ENCODE measurements at places on chromosomes 16 and 17. TPM values are rescaled to one million over a fixed set of nuclear protein-coding genes. Genes with fewer than 3 reads are reported as not detected.

GGA2 gene
- 68.3 TPM for total RNA-seq

TMUB2 gene
- 25.1 TPM for total RNA-seq

HS3ST4 gene
- total RNA-seq = not detected

CDYL2 gene
- 0.10 TPM for total RNA-seq

FOXN1 gene
- total RNA-seq = not detected

CLUH gene
- total RNA-seq = 175 TPM

IL17C gene
- not detected for total RNA-seq

ANKRD11 gene
- 266 TPM for total RNA-seq

CORO1A gene
- 7.0 TPM for total RNA-seq

C16orf92 gene
- not detected for total RNA-seq

SSTR5 gene
- 7.2 TPM for total RNA-seq

TEKT3 gene
- total RNA-seq = 0.64 TPM

CALB2 gene
- total RNA-seq = 5.5 TPM

MT1X gene
- 50.2 TPM for total RNA-seq

CACNA1H gene
- 24.3 TPM for total RNA-seq

KRT23 gene
- 19.0 TPM for total RNA-seq

TMEM114 gene
- total RNA-seq = not detected

GAST gene
- total RNA-seq = not detected

MAP3K14 gene
- 16.4 TPM for total RNA-seq

LGALS9B gene
- 0.20 TPM for total RNA-seq

RAPGEFL1 gene
- 9.7 TPM for total RNA-seq

SMYD4 gene
- total RNA-seq = 16.9 TPM

CDH13 gene
- total RNA-seq = not detected

TLCD3A gene
- 26.0 TPM for total RNA-seq

KRTAP2-2 gene
- total RNA-seq = 1.2 TPM

SLC38A8 gene
- total RNA-seq = not detected

GHDC gene
- 13.2 TPM for total RNA-seq

FA2H gene
- 11.1 TPM for total RNA-seq
